ENCODE measurements at places on chromosomes 2 and 18. TPM values are rescaled to one million over a fixed set of nuclear protein-coding genes. Genes with fewer than 3 reads are reported as not detected.

The RPL37A gene
- 1,064 TPM for total RNA-seq

GRCh38 chr2:95316466-95317122 lies 19.4 kb downstream of the KCNIP3 start:
- DNase-seq = no peak

The ZEB2 gene
- total RNA-seq = 203 TPM

The TMEM198 gene
- 1.9 TPM for total RNA-seq

The PDE11A gene
- 0.16 TPM for total RNA-seq

DNA sequence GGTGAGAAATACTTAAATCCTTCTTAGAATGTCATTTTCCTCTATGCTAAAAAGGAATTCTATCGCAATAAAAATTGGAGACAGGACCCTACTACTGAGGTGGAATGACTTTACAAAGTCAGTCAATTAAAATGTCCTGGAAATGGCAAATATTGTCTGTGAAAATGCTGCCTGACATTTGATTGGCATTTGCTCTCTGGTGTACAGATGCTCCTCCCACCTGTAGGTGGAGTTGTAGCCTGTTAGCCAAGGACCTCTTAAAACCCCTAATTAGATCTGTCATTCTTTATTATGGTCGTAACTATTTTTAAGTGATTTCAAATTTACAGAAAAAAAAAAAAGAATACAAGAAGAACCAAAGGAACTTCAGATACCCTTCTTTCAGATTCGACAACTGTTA lies 393.1 kb upstream of the KLHL29 start:
- DNase-seq = no peak

GRCh38 chr18:62771494-62772270 lies 56.3 kb downstream of the PHLPP1 start:
- no peak for DNase-seq

DNA sequence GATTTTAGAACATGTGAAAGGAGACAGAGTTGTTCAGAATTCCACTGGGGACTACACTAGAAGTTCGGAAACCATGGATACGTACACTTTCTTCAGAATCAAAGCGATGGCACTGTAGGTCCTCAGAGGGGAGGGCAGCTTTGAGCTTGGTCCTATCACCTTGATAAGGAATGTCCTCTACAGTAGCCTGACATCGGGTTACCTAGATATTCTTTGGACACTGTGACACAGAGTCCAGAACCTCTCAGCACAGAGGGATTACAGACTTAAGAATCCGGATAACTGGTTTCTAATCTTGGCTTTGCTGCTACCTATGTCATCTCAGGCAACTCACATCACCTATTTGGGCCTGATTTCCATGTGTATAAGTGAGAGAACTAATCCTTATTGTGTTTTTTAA lies 14.0 kb downstream of the LBH start:
- no peak for DNase-seq

Measured in omental fat pad (tissue), 4 donors.